ENCODE measurements at places on chromosomes 1 and 21.

- DNase-seq = no peak
Observed at GRCh38 chr1:3000671-3001470, 20.4 kb upstream of the ACTRT2 start.

DNA sequence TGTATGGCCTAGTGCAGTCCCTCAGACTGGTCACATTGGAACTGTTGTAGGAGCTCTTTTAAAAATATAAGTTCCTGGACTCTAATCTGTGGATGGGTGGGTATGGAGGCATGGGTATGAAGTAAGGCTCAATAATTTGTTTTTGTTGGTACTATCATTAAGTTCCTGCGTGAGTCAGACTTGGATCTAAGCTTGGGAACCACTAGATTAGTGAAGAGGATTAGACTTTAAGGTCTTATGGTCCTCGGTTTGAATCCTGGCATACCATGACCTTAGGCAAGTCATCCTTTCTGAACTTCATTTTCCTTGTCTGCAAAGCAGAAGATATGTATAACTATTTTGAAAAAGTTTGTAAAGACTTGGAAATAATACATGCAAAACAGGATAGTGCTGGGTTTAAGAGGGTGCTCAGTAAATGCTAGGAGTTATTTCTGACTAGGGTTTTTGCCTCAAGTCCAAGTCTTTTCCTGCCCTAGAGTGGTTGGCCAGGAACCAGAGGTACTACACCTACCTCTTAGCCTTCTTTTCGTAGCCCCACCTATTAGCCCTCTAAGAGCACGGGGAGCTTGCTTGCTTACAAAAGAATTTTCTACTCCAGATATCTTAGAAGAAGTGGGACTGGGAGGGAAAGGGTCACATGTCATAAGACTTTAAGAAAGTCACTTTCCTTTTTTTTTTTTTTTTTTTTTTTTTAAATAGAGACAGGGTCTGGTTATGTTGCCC is 38.6 kb upstream of the METTL18 start:
- DNase-seq = no peak

DNA sequence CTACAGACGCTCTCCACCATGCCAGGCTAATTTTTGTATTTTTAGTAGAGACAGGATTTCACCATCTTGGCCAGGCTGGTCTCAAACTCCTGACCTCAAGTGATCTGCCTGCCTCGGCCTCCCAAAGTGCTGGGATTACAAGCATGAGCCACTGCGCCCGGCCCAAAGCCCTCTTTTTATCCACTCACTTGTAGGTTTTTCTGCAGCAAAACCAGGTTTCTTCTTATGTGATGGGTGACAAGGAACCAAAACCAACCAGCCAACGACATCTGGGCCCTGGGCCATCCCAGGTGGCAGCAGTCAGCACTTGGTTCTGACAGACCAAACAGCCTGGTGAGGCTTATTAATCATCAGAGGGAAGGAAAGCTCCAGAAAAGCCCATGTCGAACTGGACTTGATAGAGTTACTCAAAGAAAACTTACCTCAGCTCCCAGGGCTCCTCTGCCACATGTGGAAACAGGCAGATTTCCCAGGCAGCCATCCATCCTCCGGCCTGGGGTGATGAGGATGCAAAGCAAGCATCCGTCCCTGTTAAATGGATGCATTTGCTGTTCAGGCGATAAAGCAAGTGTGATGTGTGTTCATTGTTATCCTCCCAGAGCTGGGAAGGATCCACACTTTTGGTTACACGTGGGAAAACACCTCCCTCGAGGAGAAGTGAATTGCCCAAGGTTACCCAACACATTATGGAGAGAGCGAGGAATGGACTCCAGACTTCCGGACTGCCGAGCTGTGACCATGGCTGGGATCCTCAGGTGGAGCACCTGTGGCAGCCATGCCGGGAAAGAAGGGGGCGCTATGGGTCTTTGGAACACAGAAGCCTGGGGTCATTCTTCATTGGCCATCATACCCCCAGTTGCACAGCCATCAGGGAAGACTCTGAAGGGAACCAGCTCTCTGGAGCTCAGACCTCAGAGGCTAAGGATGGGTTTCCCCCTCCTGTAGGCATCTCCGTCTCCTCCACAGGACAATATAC is 118.8 kb downstream of the HUNK start:
- DNase-seq = no peak

- no peak for DNase-seq
Observed at GRCh38 chr1:69433073-69433472, 134.6 kb upstream of the LRRC7 start.

GRCh38 chr21:45341261-45341660 is 53.6 kb upstream of the POFUT2 start:
- no peak for DNase-seq

- DNase-seq = no peak
Observed at GRCh38 chr1:226046240-226046639, 16.3 kb upstream of the H3-3A start.

DNA sequence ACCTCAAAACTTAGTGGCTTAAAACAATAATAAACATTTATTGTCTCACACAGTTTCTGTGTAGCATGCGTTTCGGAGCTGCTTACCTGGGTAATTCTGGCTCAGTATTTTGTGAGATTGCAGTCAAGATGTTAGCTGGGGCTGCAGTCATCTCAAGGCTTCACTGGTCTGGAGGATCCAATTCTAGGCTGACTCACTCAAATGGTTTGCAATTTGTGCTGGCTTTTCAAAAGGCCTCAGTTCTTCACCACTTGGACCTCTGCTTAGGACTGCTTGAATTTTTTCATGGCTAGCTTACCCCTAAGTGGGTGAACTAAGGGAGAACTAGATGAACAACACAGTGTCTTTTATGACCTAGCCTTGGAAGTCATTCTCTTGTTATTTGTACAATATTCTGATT is 21.0 kb downstream of the XPR1 start:
- no peak for DNase-seq

GRCh38 chr1:115706587-115707425 is 61.7 kb downstream of the CASQ2 start:
- DNase-seq = no peak

DNA sequence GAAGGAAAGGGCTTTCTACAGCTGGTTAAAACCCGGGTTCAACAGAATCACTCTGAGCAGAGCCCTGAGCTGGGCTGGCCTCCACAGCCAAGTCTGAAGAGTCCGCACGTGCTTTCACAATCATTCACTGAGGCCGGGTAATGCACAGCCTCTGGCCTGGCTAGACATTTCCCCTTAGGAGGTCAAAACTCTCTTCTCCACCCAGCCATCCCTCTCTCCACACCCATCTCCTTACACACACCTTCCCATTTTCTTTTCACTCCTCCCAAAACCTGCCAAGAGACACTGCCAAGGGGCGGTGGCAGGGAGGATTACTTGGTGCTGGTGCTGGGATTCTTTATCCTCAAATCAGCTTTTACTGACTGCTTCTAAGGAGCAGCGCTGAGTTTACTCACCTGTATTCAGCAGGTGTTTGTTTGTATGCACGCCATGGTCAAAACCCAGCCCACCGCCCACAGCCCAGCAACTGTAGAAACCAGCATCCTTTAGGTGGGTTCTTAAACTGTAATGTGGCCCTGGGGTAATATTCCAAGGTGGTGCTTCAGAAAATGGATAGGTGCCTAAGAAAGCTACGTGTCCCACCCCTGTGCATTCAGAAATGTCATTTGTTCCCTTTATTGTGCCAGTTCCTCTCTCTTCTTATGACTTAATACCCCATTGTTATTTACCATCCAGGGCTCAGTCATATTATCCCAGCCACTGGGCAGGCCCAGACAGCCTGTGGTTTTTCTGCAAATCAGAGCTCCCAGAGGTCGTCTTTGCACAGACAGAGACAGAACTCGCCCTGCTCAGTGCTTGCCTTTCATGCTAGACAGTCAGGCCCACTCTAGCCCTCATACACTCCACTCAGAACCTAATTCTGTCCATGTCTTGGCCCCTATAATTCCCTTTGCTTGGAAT is 80.2 kb downstream of the ADSS2 start:
- no peak for DNase-seq

- DNase-seq = no peak
Observed at GRCh38 chr1:64039390-64039926, 164.0 kb upstream of the UBE2U start.

- DNase-seq = no peak
Observed at GRCh38 chr1:69410893-69411292, 156.8 kb upstream of the LRRC7 start.

DNA sequence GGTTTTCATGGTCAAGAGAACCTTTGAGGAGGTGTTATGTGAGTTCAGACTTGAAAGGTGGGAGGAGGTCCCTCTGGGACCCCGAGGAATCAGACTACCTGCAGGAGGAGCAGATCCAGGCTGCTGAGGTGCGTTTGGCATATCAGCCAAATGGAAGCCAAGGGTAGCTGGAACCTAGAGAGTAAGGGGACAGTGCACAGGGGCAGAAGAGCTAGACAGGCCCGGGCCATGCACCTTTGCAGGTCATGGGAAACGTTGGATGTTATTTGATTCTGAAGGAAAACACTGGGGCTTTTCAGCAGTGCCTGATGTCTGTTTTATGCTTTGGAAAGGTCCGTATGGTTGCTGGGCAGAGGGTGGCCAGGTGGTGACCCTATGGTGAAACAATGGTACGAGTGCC is 169.2 kb downstream of the PGBD5 start:
- no peak for DNase-seq

DNA sequence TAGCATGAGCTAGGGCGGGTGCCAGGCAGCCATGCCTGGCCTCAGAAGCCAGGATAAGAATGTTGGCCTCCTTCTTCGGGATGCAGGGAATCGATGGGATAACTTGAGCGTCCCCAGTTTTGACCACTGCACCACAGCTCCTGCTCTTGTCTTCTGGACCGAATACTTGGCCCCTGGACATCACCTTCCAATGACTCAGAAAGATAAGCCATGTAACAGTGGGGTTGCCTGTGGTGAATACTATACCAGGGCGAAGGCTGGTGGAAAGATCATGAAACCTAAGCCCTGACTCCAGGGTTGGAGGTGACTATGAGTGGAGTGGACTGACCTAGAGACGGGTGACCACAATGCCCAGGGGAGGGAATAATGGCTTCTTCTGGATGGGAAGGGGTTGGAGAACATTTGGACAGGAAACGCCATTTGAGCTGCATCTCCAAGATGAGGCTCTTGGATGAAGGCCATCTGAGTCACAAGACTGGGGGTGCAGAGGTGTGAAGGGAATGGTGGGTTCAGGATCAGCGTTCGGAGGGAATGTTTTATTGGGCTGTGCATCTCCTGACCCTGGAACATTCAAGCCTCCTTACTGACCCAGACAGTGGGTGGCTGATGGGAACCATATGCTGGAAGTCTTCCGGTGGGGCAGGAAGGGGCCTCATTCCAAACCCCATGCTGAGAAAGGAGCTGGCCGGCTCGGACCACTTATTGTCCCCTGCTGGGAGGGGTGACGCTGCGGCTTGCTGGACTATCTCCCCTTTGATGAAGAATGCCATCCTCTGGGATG is 18.5 kb upstream of the KCNE2 start:
- no peak for DNase-seq

DNA sequence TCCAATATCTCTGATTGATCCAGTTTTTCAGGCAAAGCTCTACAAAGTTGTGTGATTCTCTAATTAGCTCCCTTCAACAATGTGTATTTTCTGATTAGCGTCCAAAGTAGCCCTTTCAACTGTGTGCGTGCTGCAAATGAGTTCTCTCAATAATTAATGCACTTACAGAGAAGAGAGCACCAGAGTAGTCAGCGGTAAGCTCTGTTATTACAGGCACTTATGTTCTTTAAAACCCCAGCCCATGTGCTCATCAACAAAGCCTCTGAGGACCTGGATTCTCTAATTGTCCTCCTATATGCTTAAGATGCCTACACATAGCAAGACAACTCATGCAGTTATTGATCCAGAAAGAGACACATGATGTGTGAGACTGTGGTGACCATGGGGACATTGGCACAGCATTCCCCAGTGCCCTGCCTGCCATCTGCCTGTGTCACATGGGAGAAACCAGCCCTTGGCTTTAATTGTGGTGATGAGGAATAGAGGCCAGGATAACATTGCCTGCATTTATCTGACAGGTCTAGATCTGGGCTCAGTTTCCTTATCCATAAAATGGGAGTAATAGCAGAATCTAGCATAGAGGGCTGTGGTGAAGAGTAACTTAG is 151.7 kb downstream of the PCP4 start:
- DNase-seq = no peak

DNA sequence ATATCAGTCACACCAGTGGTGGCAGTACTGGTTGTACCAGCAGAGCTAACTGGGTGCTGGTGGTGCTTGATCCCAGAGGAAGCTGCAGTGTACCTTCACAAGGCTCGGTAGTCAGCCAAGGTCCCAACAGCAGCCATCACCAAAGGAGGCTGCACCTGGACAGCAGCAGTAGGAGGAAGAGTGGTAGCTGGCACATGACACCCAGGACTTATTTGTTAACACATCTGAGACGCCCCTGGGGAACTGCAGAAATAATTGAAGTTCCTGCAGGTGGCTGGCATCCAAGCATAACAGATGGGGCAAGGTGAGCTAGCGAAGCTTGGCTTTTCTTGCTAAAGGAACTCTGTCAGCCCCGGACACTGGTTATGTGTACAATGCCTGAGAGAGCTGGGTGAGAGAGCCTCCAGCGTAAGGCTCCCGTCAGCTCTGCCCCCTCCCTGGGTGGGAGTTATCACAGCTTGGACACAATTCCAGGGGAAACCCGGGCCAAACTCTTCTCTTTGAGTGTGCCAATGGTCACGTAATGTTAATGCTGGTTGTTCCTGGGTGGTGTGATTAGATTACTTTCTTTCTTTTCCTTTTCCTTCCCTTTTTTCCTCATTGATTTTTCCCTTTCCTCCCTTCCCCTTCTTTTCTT is 29.1 kb upstream of the PARP1 start:
- no peak for DNase-seq

DNA sequence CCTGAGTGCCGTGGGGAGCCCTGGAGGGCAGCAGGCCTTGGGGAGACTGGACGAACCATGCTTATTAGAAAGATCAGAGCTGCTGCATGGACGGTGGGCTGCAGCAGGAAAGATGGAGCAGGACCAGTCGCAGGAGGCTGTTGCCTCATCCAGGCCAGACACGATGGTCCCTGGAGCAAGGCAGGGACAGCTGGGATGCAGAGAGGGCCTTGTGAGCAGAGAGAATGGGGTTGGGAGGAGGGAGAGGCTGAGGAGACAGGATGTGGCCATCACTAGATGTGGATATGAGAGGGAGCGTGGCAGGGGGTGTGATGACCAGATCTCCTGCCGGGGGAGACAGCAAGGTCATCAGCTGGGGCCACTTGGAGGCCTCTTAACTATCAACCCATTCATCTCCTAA is 727.6 kb downstream of the PTPRU start:
- DNase-seq = no peak

- DNase-seq = no peak
Observed at GRCh38 chr1:222105393-222105737, 363.5 kb upstream of the DUSP10 start.

GRCh38 chr1:243489681-243490546 is 234.1 kb downstream of the SDCCAG8 start:
- no peak for DNase-seq

GRCh38 chr1:168608796-168609715 is 32.7 kb downstream of the XCL1 start:
- no peak for DNase-seq

GRCh38 chr1:38834221-38834782 is 25.3 kb downstream of the RRAGC start:
- DNase-seq = no peak

- no peak for DNase-seq
Observed at GRCh38 chr1:72830606-72831390, 548.5 kb upstream of the NEGR1 start.

- no peak for DNase-seq
Observed at GRCh38 chr1:91781901-91782622, 103.9 kb downstream of the TGFBR3 start.
